Frontal cortex (tissue), 4 donors: ENCODE measurements at places on chromosomes 6 and 20.

DNA sequence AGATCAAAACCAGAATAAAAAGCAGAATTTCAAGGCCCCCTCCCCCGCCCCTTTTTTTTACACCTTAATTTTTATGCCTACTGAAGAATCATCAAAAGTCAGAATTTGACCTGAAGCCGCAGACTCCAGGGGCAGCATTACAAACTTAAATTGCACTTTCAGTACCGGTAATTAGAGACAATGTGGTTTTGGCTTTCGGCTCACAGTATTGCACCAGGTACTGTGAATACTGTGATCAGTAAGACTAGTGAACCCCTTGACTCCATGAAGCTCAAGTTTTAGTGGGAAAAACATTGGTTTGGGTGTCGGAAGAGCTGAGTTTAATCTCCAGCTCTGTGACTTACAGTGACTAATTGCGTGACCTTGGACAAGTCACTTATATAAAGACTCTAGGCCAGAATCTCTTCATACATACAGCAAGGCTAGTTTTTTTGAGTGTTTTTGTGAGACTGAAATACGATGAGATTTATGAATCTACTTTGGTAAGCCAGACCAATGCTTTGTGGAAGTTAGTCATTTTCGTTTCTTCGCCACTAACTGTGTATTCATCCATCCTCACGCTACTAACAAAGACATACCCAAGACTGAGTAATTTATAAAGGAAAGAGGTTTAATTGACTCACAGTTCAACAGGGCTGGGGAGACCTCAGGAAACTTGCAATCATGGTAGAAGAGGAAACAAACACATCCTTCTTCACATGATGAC is 114.7 kb downstream of the SASH1 start:
- no peak for DNase-seq

DNA sequence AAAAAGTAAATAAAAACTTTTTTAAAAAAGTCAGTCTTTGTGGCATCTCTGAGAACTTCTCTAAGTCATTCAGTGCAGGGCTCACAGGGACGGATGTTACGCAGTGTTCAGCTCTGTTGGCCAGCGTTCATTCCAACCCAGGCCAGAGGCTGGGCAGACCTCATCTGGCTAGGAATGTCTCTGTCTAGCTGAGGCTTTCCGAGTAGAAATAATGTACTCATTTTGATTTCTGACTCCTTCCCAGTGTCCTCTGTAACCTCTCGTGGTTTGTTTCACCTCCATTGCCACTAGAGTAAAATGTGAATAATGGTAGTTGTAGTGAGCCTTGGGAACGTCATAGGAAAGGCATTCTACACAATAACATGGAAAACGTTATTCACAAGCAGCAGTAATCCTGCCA is 135.1 kb downstream of the TMEM242 start:
- DNase-seq = no peak

DNA sequence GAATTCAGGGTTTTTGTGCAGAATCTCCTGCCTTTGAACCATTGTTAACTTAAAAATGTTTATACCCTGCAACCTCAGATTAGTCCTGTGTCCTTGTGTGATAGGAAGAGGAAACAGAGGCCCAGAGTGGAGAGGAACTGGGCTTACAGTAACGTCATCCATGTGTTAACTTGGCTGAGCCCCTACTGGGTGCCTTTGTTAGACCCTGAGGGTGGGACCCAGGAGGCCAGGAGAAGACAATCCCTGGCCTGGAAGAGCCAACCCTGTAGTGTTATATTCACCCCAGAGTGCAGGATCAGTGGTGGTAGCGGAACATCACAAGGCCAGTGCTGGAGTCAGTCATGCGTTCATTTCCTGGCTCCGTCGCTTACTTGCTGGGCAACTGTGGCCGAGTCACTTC is 10.6 kb downstream of the MYLK2 start:
- DNase-seq = no peak

DNA sequence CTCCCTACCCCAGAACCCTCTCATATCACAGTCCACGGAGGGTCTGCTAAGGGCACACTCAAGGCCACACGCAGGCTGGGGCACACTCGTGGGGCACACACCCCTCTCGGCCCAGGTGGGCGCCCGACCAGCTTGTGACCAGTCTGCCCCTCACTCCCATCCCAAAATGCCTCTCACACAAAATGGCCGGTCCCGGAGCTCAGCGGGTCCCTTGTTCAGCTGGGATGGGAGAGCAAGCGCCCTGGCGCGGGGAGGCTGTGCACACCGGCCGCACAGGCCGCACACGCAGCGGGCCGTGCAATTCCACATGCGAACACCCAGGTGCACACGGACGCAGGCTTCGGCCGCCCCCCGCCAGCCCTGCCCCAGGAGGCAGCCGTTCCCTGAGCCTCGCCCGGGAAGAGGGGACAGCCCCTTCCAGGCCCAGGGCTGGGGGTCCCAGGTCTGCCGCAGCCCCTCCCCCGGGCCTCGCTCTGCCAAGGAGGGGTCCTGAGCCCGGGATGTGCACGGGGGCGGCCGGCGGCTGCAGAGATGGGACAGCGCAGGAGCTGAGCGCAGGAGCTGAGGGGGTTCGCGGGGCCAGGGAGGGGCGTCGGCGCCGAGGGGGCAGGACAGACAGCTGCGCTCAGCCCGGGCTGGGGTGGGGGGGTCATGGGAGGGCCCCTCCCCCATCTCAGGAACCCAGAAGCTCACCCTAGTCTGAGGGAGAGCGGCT is 1.3 kb downstream of the KCNQ2 start:
- DNase-seq = no peak

GRCh38 chr6:134911547-134911946 is 38.4 kb downstream of the ALDH8A1 start:
- DNase-seq = no peak

DNA sequence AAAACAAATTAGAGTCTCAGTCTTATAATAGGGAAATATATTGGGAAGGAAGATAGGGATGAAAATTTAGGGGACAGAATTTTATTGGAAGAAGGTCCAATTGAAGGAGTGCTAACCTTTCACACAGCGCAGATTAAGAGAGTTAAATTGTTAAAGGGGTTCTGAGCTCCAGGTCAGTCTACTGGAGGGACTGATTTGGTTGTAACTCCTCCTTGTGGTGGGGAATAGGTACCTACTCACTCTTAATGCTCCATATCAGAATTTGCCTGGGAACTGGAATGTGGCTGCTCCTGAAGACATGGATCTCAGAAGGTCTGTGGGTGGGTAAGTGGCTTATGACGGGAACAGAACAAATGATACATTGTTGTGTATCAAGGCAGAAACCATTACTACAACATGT is 143.5 kb downstream of the FLRT3 start:
- no peak for DNase-seq

- DNase-seq = no peak
Observed at GRCh38 chr6:92756912-92757311, 662.4 kb downstream of the EPHA7 start.

- no peak for DNase-seq
Observed at GRCh38 chr6:119256392-119256791, 93.2 kb downstream of the MAN1A1 start.

GRCh38 chr6:127516662-127517273 is 2.4 kb downstream of the MTCL3 start:
- peak; percentile 52 for DNase-seq

- no peak for DNase-seq
Observed at GRCh38 chr6:107045826-107046675, 18.1 kb downstream of the MTRES1 start.

DNA sequence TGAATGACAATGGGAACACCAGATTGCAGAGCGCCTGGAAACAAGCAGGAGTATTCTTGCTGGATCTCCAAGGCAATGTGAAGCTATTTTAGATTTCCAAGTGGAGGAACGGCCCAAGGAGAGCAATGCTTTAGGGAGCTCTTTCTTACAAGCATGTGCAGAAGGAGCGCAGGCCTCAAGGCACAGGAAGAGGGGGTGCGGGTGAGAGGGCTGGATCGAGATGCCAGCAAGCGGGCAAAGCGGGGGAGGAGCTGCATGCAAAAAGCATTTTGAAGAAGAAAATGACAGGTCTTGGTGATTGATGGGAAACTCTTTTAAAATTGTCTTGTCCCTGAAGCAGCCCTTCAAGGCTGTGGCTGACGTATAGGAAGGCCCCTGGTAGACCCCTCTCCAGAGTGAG is 171.9 kb downstream of the QRSL1 start:
- no peak for DNase-seq

GRCh38 chr6:137496909-137497720 is 2.9 kb upstream of the OLIG3 start:
- DNase-seq = no peak
